ENCODE measurements at places on chromosomes 16 and 17. TPM values are rescaled to one million over a fixed set of nuclear protein-coding genes. Genes with fewer than 3 reads are reported as not detected.

The TRPV3 gene
- 0.05 TPM for polyA plus RNA-seq

The CALB2 gene
- not detected for polyA plus RNA-seq

The IRX5 gene
- polyA plus RNA-seq = not detected

The ERI2 gene
- polyA plus RNA-seq = 4.2 TPM

The RASL10B gene
- not detected for polyA plus RNA-seq

The ABCC6 gene
- 0.03 TPM for polyA plus RNA-seq

The ABCA8 gene
- polyA plus RNA-seq = not detected

The GPR139 gene
- polyA plus RNA-seq = not detected

The RGS9 gene
- polyA plus RNA-seq = 16.9 TPM

The DYNLRB2 gene
- 1.1 TPM for polyA plus RNA-seq

The ZP2 gene
- polyA plus RNA-seq = not detected

The KSR1 gene
- polyA plus RNA-seq = 2.6 TPM

The TEDC2 gene
- 0.85 TPM for polyA plus RNA-seq

The MFSD6L gene
- not detected for polyA plus RNA-seq

The SMIM22 gene
- polyA plus RNA-seq = not detected

The KIF18B gene
- polyA plus RNA-seq = not detected

The TPPP3 gene
- polyA plus RNA-seq = 0.78 TPM

The IL21R gene
- 27.5 TPM for polyA plus RNA-seq

The TNFAIP1 gene
- polyA plus RNA-seq = 11.6 TPM

The SUMO2 gene
- 214 TPM for polyA plus RNA-seq

The C16orf54 gene
- polyA plus RNA-seq = 21.9 TPM

The KRT14 gene
- polyA plus RNA-seq = not detected

The CYLD gene
- polyA plus RNA-seq = 102 TPM

The C17orf50 gene
- 0.28 TPM for polyA plus RNA-seq

The SPOP gene
- 105 TPM for polyA plus RNA-seq

The GJC1 gene
- not detected for polyA plus RNA-seq

The ARL17B gene
- 15.2 TPM for polyA plus RNA-seq

The ST6GALNAC1 gene
- polyA plus RNA-seq = not detected

The PTX4 gene
- not detected for polyA plus RNA-seq

The CFAP52 gene
- polyA plus RNA-seq = not detected

The FOXO3B gene
- polyA plus RNA-seq = not detected

The TSPAN10 gene
- 0.48 TPM for polyA plus RNA-seq

The GSE1 gene
- polyA plus RNA-seq = 0.15 TPM

The APOH gene
- not detected for polyA plus RNA-seq

The GCGR gene
- not detected for polyA plus RNA-seq

The NOTUM gene
- polyA plus RNA-seq = not detected

The CCDC154 gene
- polyA plus RNA-seq = not detected

The ICAM2 gene
- 329 TPM for polyA plus RNA-seq

The ZSCAN10 gene
- polyA plus RNA-seq = not detected

The PIGQ gene
- 12.6 TPM for polyA plus RNA-seq

The HBM gene
- not detected for polyA plus RNA-seq

The ZFP90 gene
- polyA plus RNA-seq = 14.0 TPM

The UTS2R gene
- not detected for polyA plus RNA-seq

The LUC7L3 gene
- polyA plus RNA-seq = 77.8 TPM

All from immature natural killer cell (primary cell).